ENCODE measurements at places on chromosomes 11 and 22.

GRCh38 chr11:1573903-1574237 is 1.8 kb upstream of the DUSP8 start:
- peak; percentile 85 for DNase-seq

DNA sequence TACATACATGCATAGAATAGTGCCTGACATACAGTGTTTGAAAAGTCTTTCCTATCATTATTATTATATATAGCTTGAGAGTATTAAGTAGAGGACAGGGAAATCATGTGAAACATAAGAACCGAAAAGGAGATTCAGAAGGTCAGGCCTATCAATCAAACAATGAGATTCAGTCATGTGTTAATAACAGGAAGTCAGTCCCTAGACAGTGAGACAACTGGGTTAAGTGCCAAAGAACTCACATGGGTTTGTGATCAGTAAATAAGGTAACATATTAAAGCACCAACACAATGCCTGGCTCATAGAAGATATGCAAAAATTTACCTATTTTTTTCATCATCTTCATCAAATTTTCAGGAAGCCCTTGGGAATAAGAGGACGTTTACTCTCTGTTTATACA is 174.3 kb upstream of the FAT3 start:
- DNase-seq, result no peak

DNA sequence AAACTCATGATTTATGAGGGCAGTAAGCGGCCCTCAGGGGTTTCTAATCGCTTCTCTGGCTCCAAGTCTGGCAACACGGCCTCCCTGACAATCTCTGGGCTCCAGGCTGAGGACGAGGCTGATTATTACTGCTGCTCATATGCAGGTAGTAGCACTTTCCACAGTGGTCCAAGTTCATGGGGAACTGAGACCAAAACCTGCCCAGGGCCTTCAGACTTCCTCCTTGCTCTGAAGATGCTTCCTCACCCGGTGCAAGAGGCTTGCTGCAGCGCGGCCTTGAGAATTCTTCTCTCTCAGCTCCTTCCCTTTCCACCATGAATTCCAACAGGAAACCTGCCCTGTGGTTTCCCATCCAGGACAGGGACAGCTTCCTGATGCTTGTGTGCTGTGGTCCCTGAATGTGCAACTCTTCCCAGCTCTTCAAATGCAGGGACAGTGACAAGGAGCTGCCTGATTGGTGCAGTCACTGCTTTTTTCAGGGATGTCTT is 53.9 kb downstream of the GGTLC2 start:
- no peak for DNase-seq

DNA sequence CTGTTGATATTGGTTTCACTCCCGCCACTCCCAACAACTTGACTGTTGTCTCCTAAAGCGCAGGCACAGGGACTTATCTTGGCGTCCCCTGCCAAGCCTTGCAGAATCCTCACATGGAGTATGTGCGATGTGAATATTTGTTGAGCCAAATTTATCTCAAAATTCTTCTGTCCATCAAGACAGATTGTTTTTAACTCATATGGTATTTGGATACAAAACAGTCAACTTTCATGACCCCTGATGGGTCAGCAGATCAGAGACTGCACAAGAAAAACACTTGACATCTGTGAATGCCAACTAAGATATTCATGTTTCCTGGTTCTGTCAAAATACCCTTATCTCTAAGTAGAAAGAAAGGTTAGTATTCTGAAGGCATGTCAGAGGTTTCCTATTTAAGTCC is 221.7 kb upstream of the BLID start:
- DNase-seq, result no peak

GRCh38 chr11:20066783-20067156 is 93.5 kb downstream of the DBX1 start:
- DNase-seq, result no peak

GRCh38 chr11:27255447-27255828 is 107.6 kb downstream of the CCDC34 start:
- no peak for DNase-seq

- DNase-seq, result peak; percentile 85
Observed at GRCh38 chr22:27541836-27542235, 259.7 kb downstream of the MN1 start.

DNA sequence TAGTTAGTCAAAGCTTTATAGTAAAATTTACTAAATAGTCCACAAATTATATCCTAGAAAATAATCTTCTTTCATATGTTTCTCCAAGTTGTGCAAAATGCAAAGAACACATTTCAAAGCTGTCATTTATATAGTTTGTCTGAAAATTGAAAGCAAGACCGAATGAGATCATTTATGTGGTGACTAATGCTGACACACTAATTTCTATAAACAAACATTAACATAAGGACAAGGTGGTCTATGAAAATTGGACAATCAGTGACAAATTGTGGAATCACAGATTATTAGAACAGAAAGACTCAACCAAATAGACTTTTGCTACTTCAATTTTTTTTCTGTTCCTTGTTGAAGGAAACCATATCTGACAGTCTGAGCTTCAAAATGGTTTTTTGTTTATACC is 1056.1 kb downstream of the LRRC4C start:
- DNase-seq, result no peak

All from NCI-H1105 treated with DMSO at 0.1 percent for 48 hours (cell line).